Right lobe of liver (tissue), 6 donors: ENCODE measurements at places on chromosomes 11 and 22.

GRCh38 chr11:1924646-1925372 lies 5.3 kb downstream of the TNNT3 start:
- DNase-seq = no peak

- DNase-seq = no peak
These were observed 12.0 kb upstream of the ANO3 start for GRCh38 chr11:26319906-26320305.

DNA sequence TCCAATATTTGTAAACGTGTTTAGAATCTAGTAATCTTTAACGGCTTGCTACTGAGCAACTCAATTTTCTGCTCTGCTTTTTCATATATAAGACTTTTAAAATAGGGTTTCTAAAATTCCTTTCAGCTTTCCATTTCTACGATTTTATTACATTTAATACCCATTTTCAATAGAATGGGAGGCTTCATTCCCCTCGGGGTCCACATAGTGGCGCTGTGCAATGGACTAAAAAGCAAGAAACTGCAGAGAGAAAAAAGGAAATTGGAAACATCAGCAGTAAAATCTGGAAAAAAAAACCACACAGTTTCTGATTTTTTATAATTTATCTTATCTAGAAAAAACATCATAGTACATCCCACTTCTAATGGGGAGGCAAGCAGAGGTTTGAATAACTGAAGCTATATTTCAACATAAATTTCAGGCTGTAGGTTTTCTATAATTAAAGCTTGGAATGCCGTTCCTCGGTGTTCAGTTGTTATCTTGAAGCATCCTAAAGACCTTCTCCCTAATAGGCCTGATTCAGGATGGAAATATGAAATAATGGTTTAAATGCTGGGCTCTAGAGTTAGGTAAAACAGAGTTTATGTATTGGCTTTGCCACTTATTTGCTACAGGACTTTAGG lies 18.7 kb upstream of the JHY start:
- DNase-seq = peak; percentile 30

DNA sequence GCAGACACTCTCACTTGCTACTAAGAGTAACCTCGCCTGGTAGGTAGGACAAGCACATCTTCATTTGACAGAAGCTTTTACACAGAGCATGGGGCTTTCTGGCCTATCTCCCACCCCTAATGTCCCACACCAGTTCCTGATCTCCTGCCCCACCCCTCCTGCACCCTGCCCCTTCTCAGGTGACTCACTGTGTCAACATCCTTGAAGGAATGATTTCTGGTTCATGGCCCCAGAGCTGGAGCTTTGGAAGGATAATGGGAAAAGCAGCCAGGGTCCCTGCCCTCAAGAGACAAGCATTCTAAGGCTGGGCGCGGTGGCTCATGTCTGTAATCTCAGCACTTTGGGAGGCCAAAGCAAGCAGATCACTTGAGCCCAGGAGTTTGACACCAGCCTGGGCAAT lies 47.2 kb downstream of the LRFN4 start:
- DNase-seq = no peak

GRCh38 chr11:20078846-20079245 lies 81.4 kb downstream of the DBX1 start:
- DNase-seq = no peak
